Activated B cell treated with CpG ODN at 0.5 μM for 24 hours (primary cell): ENCODE measurements at places on chromosomes 5 and 9. TPM values are rescaled to one million over a fixed set of nuclear protein-coding genes. Genes with fewer than 3 reads are reported as not detected.

Gene IRX2
- not detected in 2 replicates for total RNA-seq

Gene CBY3
- total RNA-seq: not detected in 2 replicates

Gene ADGRD2
- not detected in 2 replicates for total RNA-seq

Gene C5
- 3.2 and 3.5 TPM in 2 replicates for total RNA-seq

DNA sequence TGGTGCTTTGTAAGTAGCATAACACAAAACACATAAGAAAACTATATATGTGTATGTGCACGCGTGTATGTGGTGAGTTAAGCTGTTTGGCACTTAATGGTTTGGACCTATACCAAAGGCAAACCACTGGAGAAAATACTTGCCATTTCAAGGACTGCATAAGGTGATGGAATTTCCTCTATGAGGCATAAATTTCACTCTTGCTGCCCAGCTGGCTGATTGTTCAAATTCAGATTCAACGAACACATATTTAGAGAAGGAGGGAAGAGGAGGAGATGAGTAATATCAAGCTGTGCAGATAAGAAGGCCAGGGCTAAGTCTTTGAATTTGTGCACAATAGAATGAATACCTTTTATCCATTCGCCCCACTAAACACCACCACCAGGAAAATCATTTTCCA, 470.6 kb upstream of the MPDZ start:
- H3K36me3 ChIP-seq: no peaks in the 10 kb centered on the region
- no peaks in the 10 kb centered on the region for H3K27me3 ChIP-seq
- H3K4me3 ChIP-seq: no peak overlapping the region
- no peak for DNase-seq

GRCh38 chr9:95057101-95057500, 260.4 kb downstream of the FANCC start:
- H3K36me3 ChIP-seq: peaks cover 4% of the 10 kb centered on the region
- H3K4me3 ChIP-seq: no peak overlapping the region
- DNase-seq: no peak
- no peak overlapping the region for H3K27ac ChIP-seq
- no peaks in the 10 kb centered on the region for H3K27me3 ChIP-seq

DNA sequence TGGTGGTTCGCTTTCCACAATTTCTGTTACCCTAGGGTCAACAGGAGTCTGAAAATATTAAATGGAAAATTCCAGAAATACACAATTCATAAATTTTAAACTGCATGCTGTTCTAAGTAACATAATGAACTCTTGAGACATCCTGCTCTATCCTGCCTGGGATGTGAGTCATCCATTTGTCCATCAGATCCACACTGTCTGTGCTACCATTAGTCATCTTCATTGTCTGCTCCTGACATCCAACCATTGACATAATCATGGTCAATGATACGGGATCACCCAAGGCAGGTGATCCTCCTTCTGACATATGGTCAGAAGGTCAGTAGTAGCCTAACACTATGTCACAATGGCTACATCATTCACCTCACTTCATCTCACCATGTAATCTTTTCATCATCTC, 276.7 kb upstream of the KIF2A start:
- DNase-seq: no peak
- no peaks in the 10 kb centered on the region for H3K27me3 ChIP-seq

- H3K4me1 ChIP-seq: no peaks in the 10 kb centered on the region
- H3K4me3 ChIP-seq: no peak overlapping the region
- H3K27me3 ChIP-seq: peaks cover 22% of the 10 kb centered on the region
- H3K27ac ChIP-seq: no peak overlapping the region
- no peaks in the 10 kb centered on the region for H3K36me3 ChIP-seq
- DNase-seq: no peak
Measured at GRCh38 chr5:135221696-135222095, 177.3 kb downstream of the MACROH2A1 start.

DNA sequence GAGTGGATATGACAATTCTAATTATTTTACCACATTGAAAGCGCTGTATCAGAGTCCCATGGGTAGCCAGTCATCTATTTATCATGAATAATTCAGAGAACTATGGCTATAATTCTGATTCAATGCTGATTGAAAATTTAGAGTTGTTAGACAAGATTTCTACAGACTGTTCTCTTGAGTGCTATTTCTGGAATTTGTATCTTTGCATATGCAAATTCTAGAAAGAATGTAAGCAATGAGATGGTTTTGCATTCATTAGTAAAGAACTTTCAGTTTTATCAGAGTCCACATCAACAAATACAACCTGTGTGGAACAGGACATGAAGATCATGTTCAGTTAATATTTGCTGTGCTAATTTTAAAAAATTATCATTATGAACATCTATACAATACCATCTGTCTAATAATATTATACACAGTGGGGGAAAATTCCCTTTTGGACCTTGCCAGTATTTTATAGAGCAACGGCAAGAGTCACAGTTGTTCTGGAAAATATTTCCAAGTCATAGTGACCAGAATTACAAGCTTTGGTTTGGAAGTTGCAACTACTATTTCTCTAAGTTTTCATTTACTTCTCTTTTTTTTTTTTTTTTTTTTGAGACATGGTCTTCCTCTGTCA, 372.7 kb upstream of the PTGER4 start:
- no peak for DNase-seq
- H3K27ac ChIP-seq: no peak overlapping the region
- no peaks in the 10 kb centered on the region for H3K27me3 ChIP-seq
- no peaks in the 10 kb centered on the region for H3K36me3 ChIP-seq
